ENCODE measurements at places on chromosomes 5 and 9. TPM values are rescaled to one million over a fixed set of nuclear protein-coding genes. Genes with fewer than 3 reads are reported as not detected.

Gene CCL27
- total RNA-seq = not detected

Gene NRG2
- total RNA-seq = 3.7 TPM

Gene TAF11L10
- not detected for total RNA-seq

Gene CFAP157
- not detected for total RNA-seq

Gene CKMT2
- total RNA-seq = 890 TPM

Gene NR4A3
- total RNA-seq = 1.5 TPM

Gene SV2C
- 0.12 TPM for total RNA-seq

Gene PHYHD1
- total RNA-seq = 22.7 TPM

Gene NUTM2F
- not detected for total RNA-seq

Gene DIAPH1
- 38.8 TPM for total RNA-seq

Gene ACTL7A
- not detected for total RNA-seq

Gene PRSS3
- total RNA-seq = not detected

Gene IL33
- 9.7 TPM for total RNA-seq

GRCh38 chr5:119284031-119284430, 71.8 kb upstream of the TNFAIP8 start:
- no peak for DNase-seq

DNA sequence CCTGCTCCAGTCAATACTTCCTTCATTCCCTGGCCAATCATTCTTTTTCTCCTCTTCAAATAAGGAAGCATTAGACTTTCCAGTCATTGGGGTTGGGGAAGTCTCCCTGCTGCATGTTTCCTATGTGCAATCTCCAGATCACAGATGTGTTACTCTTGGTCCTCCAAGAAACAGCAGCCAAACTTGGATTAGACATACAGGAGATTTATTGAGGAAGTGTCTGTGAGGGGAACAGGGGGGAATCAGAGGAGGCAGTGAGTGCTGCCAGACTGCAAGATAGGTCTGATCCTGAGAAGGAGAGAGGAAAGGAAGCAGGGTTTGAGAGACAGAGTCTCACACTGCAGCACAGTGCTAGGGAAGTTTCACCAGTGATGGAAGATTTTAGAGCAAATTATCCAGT, 40.6 kb upstream of the SLIT3 start:
- no peak for DNase-seq

DNA sequence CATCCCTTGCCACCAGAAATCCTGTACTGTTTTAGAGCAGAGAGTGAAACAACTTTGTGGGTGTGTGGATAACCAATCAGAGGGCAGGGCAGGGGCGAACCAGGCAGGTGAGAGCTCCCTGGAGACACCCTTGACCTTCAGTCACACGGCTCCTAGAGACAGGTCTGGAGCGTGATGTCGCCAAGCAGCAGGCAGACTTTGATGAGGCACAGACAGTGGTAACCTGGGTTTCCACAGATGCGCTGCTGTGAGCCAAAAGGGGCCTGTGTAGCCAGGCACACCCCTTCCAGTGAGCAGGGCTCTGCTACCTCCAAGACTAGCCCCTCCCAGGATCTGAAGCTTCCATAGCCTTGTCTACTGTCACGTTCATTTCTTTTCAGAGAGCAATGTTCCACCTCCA, 317.8 kb upstream of the ADCY2 start:
- DNase-seq = no peak

DNA sequence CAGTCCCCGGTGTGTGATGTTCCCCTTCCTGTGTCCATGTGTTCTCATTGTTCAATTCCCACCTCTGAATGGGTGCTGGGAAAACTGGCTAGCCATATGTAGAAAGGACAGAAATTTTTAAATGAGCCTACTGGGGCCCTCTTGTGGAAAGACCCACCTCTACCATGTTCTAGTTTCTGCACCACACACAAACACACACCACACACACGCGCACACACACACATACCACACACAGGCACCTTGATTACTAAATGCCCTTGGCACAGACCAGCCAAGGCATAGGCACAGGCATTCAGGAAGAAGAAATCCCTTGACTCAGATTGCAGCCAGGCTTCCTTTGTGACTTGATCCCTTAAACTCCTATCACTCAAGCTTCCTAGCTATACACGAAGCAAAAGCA, 60.5 kb downstream of the SIL1 start:
- DNase-seq = no peak

GRCh38 chr9:70801181-70801829, 320.1 kb downstream of the TRPM3 start:
- no peak for DNase-seq

DNA sequence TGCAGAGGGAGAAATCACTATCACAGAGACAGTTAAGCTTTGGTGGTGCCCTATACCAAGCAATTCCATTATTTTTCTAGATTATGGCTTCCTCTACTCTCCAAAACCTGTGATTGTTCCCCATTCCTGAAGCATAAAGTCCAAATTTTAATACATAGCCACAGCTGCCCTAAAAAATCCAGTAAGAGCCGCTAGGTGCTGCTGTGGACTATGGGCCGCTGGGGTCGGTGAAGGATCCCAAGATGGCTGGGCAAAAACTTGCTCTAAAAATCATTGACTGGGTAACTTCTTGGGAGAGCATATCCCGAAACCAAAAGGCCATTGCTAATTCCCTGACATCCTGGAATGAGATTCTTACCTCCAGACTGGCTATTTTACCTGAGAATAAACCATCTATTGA, 245.3 kb downstream of the NFIB start:
- DNase-seq = no peak

- no peak for DNase-seq
Measured at GRCh38 chr9:132672413-132672690, 2.1 kb downstream of the GTF3C4 start.

GRCh38 chr5:139911425-139912120, 116.0 kb downstream of the PSD2 start:
- no peak for DNase-seq

- no peak for DNase-seq
Measured at GRCh38 chr9:2466703-2467102, 154.9 kb upstream of the VLDLR start.

DNA sequence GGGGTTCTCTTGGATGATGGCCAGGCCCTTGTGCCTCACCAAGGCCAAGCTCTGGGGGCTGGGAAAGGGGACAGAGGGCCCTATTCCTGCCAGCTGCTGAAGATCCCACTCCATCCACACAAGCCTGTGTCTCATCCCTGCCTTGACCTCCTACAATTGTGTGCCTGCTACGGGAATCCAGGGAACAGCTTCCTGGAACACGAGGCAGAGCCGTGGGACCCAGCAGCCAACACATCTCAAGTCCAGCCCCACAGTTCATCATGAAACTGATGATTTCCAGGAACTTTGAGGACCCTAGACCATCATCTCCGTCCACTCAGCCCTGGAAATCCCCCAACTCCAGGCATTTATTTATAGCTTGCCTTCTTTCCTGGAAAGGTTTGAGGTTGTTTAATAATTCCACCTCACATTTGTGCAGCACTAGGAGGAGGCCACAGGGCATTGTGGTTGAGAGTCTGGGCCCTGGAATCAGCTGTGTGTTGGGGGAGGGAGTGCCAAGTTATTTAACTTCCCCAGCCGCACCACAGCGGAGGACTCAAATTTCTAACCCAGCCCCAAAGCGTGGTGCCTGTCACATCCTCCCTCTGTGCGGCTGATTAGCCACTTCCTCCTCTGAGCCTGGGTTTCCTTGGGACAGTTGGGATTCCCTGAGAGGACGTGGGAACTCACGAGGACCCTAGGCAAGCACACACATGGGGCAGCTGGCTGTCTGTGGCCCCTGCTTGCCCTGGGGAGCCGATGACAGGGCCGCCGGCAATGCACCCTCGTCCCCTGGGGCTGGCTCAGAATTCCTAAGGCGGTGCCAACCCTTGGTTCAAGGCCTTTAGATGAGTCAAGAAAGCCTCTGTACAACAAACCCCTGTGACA, 58.2 kb upstream of the GGTA1 start:
- peak; percentile 83 for DNase-seq

DNA sequence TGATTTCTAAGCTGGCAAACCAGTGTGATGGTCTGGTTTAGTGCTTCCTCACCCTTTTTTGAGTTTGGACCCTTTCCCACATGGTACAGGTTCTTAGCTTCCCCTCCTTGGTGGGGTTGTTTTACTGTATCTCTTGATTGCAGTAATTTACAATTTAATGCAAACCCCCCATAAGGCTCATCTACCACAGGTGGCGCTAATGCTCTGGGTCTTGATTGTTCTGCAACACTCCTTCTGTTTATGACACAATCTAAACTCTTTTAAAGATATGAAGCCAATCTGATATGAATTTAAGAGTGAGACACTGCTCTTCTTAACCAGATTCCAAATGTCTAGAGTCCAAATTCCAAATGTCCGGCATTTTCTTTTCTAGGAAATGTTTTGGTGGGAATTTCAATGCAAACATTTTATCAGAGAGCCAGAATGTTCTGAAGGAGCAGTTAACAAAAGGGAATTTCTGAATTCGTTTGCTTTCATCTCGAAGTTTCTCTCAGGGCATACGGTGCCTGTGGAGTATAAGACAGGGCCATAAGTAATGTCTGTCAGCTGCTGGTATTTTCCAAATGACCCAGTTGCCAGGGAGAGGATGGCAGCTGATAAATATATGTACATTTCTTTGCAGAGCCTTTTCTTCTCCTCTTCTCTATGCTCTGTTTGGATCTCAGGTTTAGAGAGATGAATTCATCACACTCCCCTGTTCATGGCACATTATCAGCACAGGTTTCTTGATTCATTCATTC, 246.8 kb downstream of the ARHGAP26 start:
- no peak for DNase-seq

DNA sequence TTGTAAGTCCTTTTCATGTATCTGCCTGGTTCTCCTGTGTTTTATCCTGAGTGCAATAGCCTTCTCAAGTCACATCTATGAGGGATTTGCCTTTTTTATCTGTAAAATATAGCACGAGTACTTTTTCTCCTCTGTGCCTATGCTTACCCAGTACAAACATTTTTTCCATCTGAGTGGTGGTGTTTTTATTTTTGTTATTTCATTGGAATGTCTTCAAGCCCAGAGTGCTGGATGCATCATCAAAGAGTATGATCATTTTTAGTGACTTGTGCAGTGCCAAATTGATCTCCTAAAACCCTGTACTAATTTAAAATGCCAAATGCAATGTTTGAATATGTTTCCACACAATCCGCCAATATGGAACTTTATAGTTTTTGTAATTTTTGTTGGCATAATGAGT, 86.1 kb downstream of the TLE4 start:
- no peak for DNase-seq

DNA sequence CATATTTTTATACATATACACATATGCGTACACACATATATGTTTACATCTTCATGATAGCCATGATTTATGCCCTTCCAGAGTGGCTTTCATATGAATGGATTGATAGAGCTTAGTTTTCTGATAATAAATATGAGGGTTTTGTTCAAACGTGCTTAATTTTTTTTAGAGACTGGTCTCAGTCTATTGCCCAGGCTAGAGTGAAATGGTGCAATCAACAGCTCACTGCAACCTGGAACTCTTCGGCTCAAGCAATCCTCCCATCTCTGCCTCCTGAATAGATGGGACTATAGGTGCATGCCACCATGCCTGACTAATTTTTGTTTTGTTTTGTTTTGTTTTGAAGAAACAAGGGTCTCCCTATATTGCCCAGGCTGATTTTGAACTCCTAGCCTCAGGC, 48.6 kb upstream of the ZSWIM6 start:
- DNase-seq = no peak

GRCh38 chr9:1712861-1713450, 302.2 kb upstream of the SMARCA2 start:
- DNase-seq = no peak

DNA sequence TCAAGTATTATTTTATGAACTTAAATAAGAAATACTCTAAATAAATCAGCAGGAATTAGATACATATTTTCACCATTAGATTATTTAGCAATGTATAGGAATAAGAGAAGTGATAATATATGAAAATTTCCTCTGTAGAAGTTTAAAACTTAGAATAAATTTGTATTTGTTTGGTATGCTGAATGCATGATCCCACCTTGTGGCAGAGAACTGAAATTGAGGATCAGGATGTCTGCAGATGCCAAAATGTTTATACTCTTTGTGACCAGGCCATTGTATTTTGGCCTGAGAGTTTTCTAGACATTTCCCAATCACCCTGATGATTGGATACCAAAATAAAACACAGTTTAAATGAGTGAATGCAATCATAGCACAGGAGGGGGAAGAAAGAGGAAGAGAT, 6.3 kb downstream of the TYRP1 start:
- DNase-seq = no peak

GRCh38 chr5:116970318-116970717, 395.7 kb upstream of the SEMA6A start:
- DNase-seq = no peak

DNA sequence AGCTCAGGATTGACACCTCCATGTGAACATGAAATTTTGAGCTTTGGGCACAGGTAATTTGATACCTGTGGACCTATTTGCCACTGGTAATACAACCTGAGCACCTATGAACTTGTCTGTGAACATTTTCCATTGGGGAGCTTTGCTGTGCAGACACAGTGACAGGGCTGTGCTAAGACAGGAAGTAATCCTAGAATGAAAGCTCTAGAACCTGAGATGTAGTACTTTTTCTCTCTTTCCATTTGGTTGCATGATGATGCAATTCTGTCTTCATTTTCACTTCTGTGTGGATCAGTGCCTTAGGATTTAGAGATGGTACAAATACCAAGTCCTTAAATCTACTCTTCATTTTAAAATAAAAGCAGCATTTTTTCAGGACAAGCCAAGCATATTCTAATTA, 216.9 kb downstream of the NR3C1 start:
- no peak for DNase-seq
